ENCODE measurements at places on chromosomes 5 and 9. TPM values are rescaled to one million over a fixed set of nuclear protein-coding genes. Genes with fewer than 3 reads are reported as not detected.

The CRB2 gene
- total RNA-seq = 3.7 TPM

The ENTPD8 gene
- total RNA-seq = 74.8 TPM

DNA sequence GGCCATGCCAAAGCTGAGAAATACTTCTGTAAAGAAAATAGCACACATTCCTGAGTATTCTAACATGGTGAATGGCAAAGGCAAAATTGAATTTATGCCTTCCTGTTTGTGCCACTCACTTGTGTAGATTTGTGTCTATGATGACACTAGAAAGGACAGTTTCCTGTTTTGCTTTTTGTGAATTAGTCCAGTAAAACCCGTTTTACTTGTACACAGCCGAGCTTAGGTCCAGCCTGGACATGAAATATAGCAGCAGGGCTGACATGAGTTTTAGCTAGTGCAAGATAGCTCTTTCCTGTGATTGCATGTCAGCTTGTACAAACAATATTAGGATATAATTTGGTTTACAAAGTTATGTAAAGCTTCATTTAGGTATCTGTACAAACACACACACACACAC is 1891.7 kb upstream of the WWC1 start:
- DNase-seq = no peak

DNA sequence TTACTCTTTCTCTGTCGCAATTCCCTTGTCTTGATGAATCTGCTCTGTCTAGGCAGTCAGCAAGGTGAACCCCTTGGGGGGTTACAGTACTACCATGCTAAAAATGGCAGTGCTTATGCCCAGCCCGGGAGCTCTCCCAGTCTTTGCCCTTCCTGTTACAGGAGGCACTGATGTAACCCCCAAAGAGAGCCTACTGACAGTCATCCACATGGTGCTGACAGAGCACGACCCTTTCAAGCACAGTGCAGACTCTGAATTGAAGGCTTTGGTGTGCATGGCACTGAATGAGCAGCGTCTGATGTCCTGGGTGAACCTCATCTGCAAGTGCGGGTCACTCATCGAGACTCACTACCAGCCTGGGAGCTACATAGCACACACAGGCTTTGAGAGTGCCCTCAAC is 34.5 kb upstream of the SLC36A2 start:
- DNase-seq = no peak

- no peak for DNase-seq
Observed at GRCh38 chr5:170268884-170269283, 28.7 kb downstream of the LCP2 start.

- no peak for DNase-seq
Observed at GRCh38 chr9:91043056-91043810, 241.6 kb downstream of the SYK start.

GRCh38 chr5:65749956-65750355 is 28.0 kb downstream of the NLN start:
- DNase-seq = no peak

GRCh38 chr5:40736103-40736875 is 19.5 kb downstream of the TTC33 start:
- DNase-seq = no peak

Data from mucosa of descending colon (tissue), 3 donors.